Right lobe of liver (tissue), 6 donors: ENCODE measurements at places on chromosomes 5 and 9.

DNA sequence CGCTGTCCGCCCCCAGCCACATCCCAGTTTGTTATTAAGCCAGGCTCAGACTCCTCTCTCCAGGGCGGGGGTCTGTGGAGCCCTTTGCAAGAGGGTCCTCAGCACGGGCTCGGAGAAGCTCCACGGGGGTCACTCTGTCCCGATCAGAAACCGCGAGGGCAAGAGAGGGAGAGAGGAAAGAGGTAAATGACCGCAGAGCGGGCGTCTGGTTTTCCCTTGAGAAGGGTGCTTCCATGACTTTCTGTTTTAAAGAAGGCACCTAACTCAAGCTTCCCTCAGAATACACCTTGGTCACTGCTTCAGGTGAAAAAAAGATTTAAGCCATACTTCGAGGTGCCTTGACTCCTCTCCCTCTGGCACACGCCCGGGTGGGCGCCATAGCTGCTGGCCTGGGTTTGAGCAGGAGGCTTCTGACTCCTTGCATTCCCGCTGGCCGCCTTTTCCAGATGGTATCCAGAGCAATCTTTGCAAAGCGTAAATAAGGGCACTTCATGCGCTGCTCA is 5.8 kb upstream of the TERT start:
- no peak for DNase-seq

DNA sequence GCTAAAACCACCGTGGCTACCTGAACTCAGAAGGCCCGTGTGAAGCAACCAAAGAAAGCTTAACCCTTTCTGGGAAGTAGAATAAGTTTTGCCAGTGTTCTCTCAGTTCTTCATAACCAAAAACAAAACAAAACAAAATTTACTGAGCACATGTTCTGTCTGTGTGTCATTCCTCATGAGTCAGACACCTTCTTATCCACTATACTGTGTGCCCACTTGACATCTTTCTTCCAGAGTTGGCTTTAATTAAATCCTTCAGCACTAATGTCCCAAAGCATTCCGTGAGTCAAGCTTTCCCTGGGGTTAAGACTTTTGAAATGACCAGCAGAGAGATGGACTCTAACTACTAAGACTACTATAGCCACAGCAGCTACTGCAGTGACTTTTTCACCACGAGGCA is 61.3 kb downstream of the GLIS3 start:
- DNase-seq, result no peak

- no peak for DNase-seq
Measured at GRCh38 chr9:82645600-82645999, 417.3 kb downstream of the RASEF start.

DNA sequence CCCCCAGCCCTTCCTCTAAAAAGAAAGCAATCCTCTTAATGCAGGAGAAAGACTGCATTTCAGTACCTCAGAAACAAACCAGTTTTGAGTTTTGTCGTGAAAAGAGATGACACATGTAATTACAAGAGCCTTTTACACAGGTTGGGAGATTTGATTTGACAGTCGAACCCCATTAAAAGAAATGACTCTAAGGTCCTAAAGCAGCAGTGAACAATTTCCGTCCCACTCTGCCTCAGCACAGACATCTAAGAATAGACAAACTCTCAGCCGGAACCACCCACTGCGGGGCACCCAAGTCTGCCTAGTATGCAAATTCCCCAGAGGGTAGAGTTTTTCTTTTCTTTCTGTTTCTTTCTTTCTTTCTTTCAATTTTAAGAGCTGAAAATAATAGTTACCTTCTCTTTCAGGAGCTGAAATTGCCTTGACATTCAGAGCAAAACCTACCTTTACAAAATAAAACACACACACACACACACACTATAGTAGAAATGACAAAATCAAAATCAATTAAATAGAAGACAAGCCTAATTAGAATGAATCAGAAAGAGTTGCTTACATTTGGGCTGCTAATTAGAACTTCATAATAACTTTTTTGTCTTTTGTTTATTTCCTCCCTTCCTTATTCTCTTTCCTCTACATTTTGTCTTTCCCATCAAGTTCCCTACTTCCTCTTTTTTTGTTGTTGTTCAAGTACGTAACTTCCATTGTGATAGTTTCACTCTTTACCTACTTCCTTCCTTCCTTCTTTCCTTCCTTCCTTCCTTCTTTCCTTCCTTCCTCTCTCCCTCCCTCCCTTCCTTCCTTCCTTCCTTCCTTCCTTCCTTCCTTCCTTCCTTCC is 65.1 kb downstream of the BASP1 start:
- DNase-seq, result no peak

DNA sequence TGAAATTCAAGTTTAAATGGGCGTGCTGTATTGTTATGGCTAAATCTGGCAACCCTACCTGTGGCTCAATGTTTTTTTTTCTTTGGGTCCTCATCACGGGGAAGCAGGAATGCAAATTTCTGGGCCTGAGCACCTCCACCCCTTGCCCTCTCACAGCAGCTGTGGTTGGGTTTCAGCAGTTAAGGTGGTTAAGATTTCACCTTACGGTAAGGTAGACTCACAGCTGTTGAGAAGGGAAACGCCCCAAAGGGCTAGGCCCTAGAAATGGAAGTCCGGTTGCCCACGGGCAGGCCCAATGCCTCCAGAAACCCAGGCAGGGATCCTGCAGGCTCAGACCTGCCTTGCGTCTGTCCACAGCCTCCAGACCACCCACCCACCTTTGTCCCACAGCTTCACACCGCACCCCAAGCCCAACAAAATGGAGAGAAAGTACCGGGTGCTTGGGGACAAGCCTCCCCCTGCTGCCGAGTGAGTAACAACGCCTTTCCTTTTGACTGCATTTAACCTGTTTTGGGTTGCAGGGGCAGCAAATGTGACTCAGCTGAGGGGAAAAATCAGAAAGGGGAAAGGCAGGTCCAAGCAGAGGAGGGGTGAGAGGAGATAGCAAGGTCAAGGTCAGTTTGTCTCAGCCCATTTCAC is 48.1 kb upstream of the TDRD7 start:
- no peak for DNase-seq

GRCh38 chr9:90893706-90894105 is 92.1 kb downstream of the SYK start:
- no peak for DNase-seq

DNA sequence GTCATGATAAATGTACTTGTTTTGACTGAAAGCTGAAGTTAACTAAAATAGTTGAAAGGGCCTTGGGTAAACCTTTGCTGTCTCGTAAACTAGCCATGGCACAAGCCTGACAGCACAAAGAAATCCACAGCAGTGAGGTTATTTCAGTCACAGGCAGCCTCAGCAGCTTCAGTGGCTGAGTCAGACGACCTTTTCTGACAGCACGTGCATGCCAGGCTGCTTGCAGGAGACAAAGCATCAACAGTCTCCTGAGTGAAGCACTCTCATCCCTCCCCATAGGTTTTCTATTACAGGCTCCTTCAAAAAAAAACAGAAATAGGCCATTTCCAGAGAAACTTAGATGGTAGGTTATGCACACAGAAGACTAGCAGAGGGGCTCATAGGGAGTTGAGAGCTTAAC is 34.6 kb downstream of the OXCT1 start:
- no peak for DNase-seq

- no peak for DNase-seq
Measured at GRCh38 chr5:72032788-72033187, 74.5 kb upstream of the MAP1B start.

DNA sequence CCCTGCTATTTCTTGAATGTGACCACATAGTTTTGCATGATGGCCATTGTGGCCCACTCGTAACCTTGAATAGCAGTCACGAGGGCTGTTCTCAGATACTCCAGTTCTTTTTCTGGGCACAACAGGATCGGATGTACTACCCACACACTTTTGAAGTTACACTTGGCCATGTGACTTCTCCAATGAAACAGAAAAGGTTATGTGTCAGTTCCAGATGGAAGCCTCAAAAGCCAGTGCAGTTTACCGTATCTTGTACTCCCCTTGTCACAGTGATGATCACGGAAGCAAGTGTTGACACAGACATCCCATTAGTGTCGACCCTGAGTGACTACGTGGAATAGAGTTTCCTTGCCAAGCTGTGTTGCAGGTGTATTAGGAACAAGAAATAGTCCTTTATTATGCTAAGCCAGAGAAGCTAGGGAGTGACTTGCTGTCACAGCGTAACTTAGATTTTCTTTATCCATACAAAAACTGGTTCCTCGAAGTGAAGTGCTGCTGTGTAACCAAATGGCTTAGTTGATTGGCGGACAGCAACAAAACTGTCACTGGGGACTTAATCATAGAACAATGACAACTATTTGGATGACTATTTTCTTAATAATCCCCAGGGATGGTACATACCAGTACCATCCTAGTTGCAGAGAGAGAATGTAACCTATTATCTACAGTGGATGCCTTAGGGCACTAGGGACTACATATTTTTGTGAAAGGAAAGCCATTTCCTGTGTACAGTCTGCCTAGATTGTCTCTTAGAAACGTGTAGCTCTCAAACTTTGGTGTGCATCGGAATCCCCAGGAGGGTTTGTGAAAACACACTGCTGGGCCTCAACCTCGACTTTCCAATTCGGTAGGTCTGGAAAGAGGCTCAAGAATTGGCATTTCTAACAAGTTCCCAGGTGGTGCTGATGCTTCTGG is 90.1 kb upstream of the DMRT1 start:
- no peak for DNase-seq

GRCh38 chr5:173391031-173391430 is 62.8 kb upstream of the STC2 start:
- no peak for DNase-seq

GRCh38 chr5:157949520-157949919 is 90.6 kb upstream of the CLINT1 start:
- no peak for DNase-seq

DNA sequence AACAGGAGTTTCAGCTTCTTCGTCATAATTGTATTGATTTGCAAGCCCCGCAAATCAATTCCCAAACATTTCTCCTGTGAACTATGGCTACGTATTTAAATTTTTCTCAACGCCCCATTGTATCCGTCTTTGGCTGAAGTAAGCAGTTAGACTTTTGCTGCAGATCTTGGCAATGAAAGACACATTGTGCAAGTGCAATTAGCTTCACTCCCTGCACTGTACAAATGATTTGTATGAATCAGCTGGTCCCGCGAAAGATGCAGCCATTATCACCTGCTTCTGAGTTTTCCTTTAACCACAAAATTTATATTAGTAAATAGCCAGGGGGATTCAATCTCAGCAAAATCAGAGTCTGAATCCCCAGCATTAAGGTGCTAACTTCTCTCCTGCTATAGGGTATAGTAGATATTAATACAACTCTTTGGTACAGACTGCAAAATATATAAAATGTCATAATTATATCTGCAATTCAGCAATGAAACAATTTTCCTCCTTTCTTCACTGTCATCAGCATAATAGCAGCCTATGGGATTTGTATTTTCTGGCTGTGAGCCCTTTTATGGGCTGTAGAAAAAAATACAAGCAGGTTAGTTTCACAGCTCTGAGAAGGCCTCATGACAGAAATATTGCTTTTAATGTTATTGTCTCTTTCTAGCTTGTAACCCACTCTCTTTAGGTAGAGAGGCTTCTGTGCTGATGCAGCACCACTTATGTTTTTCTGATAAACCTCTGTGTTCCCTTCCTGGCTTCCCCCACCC is 68.4 kb upstream of the SMARCA2 start:
- no peak for DNase-seq
